EL (cell line): ENCODE measurements at places on chromosomes 1 and 21.

- peak; percentile 1 for DNase-seq
These were observed 499 bp upstream of the SH3GLB1 start for GRCh38 chr1:86703696-86704457.

DNA sequence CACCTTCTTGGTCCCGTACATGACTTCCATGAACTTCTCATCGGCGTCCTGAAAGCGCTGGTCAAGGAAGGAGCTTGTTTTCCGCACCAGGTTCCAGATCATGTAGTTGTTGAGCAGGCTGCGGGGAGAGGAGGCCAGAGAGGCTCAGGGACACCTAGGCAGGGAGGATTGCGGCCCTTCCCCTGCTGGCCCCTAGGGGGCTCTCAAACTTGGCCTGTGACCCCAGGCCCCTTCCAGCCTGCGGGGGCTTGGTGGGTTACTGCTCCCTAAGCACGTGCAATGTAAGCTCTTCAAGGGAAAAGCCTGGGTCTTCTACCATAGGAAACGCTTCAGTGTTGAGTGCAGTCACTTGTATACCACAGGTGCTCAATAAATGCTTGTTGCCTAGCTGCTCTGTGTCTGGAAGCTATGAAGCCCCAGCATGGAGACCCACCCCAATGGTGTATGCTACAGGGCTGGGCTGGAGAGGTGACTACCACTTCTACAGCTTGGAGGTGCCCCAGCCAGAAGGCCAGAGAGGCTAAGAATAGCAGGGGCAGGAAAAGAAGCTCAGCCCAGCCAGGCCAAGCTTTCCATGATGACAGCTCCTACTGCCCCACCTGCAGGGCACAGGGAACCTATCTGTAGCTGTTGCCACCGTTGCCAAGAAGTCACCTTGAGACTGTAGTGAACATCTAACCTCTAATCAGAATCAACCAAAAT, 45.1 kb downstream of the ECE1 start:
- DNase-seq: no peak

GRCh38 chr21:22020221-22020620, 1022.0 kb downstream of the NCAM2 start:
- DNase-seq: no peak

GRCh38 chr1:98306517-98307089, 354.9 kb upstream of the SNX7 start:
- no peak for DNase-seq

GRCh38 chr1:18041102-18041501, 66.5 kb upstream of the IGSF21 start:
- DNase-seq: no peak
